HS-27A (cell line): ENCODE measurements at places on chromosomes 7 and 10.
A peak's percentile ranks its signal among the peaks of the same experiment; 100 is the strongest.

DNA sequence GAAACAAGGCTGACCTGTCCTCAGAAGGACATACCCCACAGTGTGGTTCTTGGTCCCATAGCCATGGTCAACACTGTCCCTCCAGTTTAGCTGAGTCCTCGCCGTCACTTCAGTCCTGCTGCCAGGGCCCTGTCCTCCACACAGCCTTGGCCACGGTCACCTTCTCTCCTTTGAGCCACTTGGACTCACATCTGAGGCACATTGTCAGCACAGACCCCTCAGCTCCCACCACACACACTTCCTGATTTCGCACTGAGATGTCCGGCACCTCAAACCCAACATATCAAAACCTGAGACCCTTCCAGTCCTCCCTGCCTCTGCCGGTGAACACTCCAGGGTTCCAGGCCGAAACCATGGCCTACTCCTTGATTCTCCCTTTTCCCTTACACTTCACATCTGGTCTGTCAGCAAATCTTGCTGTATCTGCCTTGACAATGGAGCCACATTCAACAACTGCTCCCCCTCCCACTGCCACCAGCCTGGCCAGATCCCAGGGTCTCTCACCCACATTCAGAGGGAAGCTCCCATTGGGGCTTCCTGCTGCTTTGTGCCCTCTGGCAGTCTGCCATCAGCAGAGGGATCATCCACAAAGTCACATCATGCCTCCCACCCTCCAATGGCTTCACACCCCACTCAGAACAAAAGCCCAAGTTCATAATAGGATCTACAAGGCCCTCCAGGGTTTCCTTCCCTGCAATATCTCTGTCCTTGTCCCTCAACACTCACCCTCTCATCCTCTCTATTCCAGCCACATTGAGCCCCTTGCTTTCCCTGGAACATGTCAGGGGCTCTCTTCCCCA is 219.6 kb upstream of the SHH start:
- no peak for DNase-seq

DNA sequence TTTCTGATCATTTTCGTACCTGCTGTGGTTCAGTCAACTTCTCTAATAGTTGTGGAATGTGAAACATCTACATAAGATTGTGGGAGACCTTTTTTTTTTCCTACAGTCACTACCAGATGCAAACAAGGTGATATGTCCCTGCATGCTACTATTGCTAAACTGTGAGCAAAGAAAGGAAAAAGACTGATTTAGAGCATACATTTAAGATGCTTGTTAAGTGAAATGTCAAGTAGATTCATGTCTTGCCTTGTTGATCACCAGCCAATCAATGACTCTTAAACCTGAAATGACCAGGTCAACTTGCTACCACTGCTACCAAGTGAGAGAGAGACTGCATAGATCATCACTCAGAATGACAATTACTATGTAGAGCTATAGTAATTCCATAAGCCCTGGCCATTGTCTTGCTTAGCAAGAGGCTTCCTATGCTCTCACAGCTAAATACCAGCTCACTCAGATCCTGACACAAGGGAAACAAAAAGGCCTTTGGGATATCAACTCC is 84.3 kb upstream of the SKAP2 start:
- no peak for DNase-seq

DNA sequence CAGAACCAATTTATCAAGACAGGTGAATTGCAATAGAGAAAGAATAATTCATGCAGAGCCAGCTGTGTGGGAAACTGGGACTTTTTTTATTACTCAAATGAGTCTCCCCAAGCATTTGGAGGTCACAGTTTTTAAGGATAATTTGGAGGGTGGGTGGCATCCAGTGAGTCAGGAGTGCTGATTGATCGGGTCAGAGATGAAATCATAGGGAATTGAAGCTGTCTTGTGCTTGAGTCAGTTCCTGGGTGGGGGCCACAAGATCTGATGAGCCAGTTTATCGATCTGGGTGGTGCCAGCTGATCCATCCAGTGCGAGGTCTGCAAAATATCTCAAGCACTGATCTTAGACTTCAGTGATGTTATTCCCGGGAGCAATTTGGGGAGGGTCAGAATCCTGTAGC is 9.9 kb upstream of the MYO1G start:
- DNase-seq: no peak

- DNase-seq: no peak
These were observed 28.4 kb downstream of the PLXNA4 start for GRCh38 chr7:132547821-132548220.

- DNase-seq: no peak
These were observed 7.1 kb downstream of the CPVL start for GRCh38 chr7:29139191-29139590.

DNA sequence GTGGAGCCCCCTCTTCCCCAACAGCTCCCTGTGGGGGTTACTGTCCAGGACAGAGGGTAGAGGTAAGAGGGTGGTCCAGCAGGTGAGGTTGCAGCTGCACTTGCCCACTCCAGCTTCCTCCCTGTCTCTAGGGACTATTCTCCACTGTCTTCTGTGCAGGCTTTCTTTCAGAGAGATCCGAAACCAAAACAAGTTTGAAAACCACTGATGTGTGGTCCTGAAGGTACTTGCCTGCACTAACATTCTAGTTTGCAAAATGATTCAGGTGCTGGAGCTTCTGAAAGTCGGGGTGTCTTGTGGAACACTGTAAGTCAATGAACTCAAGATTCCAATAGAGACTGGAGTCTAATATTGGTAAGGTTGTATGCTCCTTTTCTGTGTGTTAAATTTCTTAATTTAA is 63.1 kb downstream of the BLNK start:
- no peak for DNase-seq

GRCh38 chr7:3923307-3923918 is 622.4 kb downstream of the SDK1 start:
- no peak for DNase-seq

DNA sequence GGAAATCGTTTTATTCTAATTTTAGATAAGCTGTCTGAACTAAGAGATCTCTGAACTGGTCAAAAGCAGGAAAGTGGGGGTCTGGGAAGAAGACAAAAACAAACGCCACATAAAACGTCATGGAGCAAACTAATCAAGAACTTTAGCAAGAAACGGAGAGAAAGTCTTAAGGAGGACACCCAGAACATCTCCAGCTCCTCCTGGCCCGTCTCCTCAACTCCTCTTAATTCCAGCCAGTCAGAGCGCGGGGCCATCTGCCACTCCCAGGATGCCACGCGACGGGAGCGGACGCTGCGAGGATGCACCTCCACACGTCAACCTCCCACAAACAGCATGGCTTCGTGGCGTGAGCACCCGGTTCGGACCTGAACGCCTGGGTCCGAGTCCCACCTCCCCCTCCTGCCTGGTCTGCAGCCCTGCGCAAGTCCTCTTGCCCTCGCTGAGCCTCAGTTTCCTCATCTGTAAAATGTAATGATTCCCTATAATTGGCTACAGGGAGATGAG is 598 bp downstream of the MMS19 start:
- peak; percentile 34 for DNase-seq

DNA sequence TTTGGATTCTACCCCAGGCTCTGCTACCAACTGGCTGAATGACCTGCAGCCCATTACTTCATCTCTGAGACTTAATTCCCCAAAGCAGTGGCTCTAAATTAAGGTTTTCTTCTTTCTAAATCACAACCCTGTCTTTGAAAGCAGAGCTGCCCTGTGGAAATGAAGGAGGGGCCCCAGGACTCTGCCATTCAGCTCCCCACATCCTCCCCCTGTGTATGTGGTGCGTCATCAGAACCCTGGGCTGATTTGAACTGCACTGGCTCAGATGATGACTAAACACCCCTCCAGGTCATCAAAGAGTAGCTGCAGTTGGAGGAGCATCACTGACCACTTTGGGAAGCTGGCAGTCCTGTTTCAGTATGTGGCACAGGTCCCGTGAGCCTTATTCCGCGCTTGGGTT is 46.6 kb downstream of the BPGM start:
- peak; percentile 81 for DNase-seq

DNA sequence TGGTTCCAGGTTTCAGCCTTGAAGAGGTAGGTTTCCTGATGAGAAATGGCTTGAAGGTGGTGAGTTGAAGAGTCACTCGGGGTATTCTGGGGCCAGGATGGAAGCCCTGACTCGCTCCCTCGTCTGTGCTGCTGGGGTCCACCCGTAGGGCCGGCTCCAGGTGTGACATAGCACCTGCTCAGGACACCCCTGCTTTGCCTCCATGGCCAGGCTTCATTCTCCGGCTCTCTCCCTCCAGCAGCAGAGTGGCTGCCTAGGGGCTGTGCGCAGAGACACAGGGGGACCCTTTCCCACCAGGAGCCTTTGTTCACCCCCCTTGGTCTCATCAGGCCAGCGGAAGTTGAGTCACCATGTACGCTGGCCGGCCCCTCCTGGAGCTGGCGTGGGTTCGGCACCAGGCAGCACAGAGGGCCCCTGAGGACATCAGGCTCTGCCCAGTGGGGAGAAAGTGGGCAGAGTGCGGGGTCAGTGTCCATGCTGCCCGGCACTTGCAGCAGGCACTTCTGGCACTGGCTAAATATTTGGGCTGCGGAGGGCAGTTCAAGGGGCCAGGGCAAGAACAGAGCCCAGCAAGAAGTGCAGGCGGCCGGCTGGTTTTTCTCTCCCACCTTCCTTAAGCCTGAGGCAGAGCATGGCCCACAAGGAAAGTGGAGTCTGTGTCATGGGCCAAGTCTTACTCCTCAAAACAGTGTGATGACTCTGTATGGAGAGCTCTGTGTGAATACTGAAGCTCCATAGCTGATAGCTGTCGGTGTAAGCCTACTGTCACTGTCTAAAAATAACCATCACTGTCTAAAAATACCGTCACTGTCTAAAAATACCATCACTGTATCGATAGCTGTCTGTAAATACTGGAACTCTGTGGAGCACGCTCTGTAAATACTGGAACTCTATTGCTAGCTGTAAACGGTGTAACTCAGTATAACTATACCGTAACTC is 3.7 kb upstream of the PRKAR1B start:
- no peak for DNase-seq

DNA sequence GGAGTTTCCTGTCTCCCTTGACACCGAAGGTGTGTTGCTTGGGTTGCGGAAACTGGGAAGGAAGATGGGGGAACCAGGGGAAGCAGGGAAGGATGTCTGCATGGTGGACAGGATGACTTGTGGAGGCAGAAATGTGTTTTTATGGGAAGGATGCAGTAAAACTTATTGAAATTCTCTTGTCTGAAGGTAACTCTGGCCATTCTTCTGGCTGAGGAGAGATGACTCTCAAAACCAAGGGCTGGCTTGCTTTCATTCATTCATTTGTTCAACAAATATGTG is 1.5 kb downstream of the UBTD1 start:
- DNase-seq: no peak

GRCh38 chr7:37344886-37345579 is 103.6 kb downstream of the ELMO1 start:
- no peak for DNase-seq

DNA sequence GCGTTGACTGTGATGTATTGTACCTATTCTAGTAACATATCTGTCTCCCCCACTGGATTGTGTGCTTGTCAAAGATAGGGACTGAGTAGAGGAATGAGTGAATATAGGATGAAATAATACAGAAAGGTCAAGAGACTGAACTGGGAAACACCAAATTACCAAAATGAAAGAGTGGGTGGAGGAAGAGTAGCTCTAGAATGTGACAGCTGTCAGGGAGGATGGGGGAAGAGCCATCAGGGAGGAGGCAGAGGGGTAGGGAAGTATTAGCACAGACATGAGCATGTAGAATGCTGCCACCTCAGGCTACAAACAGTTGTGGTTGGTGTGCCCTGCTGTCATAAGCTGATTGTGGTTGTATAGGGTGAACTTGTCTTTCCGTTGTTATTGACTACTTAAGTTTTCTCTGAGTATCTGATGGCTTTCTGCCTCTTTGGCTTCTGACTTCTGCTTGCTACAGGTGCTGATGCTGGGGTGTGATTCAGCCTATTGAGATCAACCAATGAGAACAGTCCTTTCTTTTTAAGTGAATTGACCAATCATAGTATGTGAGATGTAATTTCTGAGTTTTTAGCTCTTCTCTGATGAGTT is 5.6 kb downstream of the CCSER2 start:
- no peak for DNase-seq

DNA sequence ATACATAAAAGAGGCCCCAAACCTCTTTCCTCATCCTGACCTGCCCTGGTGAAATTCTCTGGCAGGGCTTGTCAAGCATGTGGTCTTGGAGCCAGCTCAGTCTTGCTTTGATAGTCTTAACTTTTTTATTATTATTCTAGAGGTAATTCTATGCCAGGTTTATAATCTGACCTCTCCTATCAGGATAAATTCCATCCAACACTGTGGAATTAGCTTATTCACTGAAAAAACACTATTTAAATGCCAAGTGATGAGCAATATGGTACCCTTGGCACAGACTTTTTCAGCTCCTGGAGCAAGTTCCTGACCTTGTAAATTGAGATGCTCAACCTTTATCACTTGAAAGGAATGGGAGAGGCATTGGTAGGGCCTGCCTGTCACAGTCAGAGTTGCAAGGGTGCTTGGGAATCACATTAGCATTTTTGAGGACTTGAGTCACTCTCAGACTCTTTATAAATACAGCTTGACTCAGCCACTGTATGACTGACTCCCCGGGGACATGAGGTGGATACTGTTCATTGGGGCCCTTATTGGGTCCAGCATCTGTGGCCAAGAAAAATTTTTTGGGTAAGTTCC is at the start of gene CPA4:
TSS of gene CPA4 (plus strand) at position 480 of the 576 bp plus-strand sequence. CDS start at position 500, 20 bp downstream.
- peak; percentile 92 for DNase-seq

DNA sequence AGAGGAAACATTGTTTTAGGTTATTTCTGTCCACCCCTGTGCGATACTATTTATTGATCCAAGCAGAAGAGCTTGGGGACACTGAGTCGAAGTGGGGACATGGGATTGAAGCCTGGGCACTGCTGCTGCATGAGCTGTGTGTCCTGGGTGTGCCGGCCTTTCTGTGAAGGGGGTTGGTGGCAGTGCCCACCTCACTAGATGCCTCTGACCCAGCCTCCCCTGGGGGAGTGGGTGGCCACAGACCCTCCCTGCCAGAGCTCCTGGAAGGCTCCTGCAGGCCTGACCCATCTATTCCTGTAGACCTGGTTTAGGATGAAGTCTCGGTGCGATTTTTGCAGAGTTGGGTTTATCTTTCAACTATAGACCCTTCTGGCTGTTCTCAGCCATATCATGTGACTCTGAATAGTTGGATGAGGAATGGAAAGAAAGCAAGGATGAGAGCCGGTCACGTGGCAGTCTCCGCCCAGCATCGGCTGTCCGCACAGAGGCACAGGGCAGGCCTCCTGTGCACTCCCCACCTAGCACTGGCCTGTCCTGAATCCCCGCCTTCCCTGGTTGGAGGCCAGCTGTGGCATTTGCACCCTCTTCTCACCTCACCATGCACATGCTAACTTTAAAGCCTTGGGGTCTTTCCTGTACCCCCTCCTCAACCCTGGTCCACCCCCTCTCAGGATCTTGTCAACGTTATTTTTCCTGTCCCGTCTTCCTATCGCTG is 17.6 kb upstream of the SH2D4B start:
- DNase-seq: no peak

- DNase-seq: no peak
These were observed 29.1 kb downstream of the NUDCD3 start for GRCh38 chr7:44461387-44461786.

DNA sequence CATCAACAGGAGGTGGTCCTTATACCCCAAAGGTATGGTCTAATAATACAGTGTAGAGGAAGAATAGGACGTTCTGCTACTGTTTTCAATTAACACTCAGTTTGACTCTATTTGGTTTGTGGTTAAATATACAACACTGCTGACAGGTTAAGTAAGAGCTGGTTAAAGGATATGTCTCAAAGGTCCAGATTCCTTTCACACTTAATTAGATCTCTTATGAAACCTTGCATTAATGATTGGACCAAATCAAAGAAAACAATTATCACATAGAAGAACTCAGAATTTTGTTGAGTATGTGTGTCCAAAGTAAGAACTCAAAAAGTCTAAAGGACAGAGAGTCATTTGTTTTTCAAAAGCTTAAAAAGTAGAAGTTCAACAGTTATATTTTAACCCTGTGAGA is 18.0 kb downstream of the MRLN start:
- DNase-seq: no peak
